ENCODE measurements at places on chromosomes 3 and 15. TPM values are rescaled to one million over a fixed set of nuclear protein-coding genes. Genes with fewer than 3 reads are reported as not detected.
A peak's percentile ranks its signal among the peaks of the same experiment; 100 is the strongest.

The CYP19A1 gene
- total RNA-seq = not detected

The ZMYND10 gene
- total RNA-seq = 0.39 TPM

The RETNLB gene
- not detected for total RNA-seq

The ACAN gene
- not detected for total RNA-seq

The ATXN7 gene
- 28.6 TPM for total RNA-seq

The SNX33 gene
- 3.3 TPM for total RNA-seq

The MCTP2 gene
- total RNA-seq = 12.6 TPM

- DNase-seq = no peak
Observed at GRCh38 chr15:67670647-67671305, 128.3 kb downstream of the MAP2K5 start.

- no peak for DNase-seq
Observed at GRCh38 chr15:29765898-29766527, 56.3 kb downstream of the TJP1 start.

GRCh38 chr3:127986803-127987202 lies 65.4 kb upstream of the SEC61A1 start:
- DNase-seq = no peak

DNA sequence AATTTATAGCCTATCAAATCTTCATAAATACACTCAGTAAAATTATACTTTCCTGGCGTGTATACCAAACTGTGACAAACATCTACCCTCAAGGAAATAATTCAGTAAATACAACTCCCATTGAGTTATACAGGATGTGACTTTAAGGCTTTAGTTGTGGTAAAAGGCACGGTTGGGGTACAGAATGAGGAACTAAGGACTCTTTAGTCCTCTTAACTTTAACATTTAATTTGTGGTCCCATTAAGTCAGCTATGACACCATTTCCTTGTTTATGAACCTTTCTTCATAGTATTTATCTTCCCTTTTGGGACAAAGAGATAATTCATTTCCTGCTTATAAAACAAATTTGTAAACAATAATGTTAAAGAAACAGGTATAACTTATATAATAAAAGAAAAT lies 30.2 kb downstream of the IFT80 start:
- DNase-seq = no peak

DNA sequence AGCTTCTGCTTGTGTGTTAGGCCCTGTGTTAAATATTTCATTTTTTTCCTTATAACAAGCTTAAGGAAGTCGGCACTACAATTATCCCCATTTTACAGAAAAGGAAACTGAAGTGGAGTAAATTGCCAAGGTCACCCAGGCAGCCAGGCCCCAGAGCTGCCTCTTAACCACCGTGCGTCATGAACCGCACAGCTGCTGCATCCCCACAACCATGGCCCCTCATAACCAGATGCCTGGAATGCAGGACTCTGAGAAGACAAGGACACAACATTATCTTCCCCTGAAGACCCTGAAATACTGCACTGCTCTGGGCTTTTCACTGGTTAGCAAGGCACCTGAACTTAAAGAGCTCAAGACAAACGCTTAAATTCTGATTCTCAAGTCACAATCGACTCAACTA lies 14.6 kb downstream of the LRIG1 start:
- no peak for DNase-seq

GRCh38 chr3:171874879-171875278 lies 31.7 kb downstream of the TMEM212 start:
- no peak for DNase-seq

- DNase-seq = peak; percentile 21
Observed at GRCh38 chr3:69425249-69425648, 39.4 kb upstream of the FRMD4B start.

DNA sequence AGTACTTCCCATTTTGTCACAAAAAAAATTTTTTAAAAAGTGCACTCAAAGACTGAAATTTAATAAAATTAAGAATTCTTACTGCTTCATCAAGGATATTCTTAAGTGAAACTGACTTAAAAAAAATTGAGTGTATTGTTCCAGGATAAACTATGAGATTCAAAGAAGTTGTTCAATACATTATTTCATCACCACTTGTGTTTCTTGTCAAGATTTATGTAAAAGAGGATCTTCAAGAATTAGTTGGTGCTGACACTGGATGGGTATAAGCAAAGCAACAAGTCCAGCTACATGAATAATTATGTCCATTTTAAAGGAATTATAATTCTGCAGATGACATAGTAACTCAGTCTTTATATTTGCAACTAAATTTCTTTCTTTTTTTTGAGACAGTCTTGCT lies 4.3 kb upstream of the AP4E1 start:
- DNase-seq = no peak

- no peak for DNase-seq
Observed at GRCh38 chr15:26087881-26088280, 224.8 kb upstream of the ATP10A start.

DNA sequence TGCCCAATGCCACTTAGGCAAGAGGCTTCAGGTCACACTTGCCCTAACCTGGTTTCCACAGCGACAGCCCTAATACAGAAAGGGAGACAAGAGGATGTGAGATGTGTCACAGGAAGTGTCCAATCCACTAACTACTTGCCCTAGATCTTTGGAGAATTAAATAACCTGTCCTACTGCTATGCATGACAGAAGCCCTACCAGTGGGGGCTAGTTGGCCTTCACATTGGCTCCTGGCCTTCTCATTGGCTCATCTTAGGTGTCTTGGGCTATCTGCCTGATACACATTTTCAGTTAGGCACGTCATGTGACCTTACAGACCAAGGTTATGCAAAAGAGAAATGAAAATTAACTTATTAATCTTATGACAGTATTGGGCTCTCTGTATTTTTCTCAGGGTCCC lies 449.9 kb downstream of the FHIT start:
- no peak for DNase-seq

- DNase-seq = no peak
Observed at GRCh38 chr15:44295750-44296431, 7.4 kb downstream of the GOLM2 start.

- DNase-seq = no peak
Observed at GRCh38 chr3:64216274-64217147, 8.8 kb downstream of the PRICKLE2 start.

- DNase-seq = no peak
Observed at GRCh38 chr3:29447946-29448627, 167.2 kb downstream of the RBMS3 start.

GRCh38 chr15:68589053-68589452 lies 10.3 kb downstream of the CORO2B start:
- no peak for DNase-seq

GRCh38 chr15:89226359-89227221 lies 5.2 kb upstream of the RLBP1 start:
- no peak for DNase-seq

DNA sequence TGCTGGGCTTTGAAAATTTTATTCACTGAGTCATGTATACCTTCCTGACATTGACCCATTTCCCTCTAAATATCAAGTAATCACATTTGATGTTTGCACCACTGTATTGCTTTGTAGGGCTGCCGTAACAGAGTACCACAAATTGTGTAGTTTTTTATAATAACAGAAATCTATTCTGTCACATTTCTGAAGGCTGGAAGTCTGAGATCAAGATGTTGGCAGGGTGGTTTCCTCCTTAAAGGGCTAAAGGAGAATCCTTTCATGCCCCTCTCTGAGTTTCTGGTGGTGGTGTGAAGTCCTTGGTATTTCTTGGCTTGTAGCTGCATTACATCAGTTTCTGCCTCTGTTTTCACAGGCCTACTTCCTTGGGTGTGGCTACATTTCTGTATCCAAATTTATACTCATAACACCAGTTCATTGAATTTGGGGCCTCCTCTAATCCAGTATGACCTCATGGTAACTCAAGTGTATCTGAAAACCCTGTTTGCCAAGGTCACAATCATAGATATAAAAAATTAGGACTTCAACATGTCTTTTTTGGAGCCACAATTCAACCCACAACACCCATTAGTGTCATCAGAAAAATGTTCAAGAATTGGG lies 29.1 kb upstream of the ST6GAL1 start:
- no peak for DNase-seq

Measured in activated naive CD8-positive, alpha-beta T cell treated with anti-CD3 and anti-CD28 coated beads for 36 hours (primary cell).